ENCODE measurements at places on chromosomes 3 and 15. TPM values are rescaled to one million over a fixed set of nuclear protein-coding genes. Genes with fewer than 3 reads are reported as not detected.

The NRROS gene
- 6.8 TPM for polyA plus RNA-seq

The KIF7 gene
- polyA plus RNA-seq, result 7.0 TPM

The NEK4 gene
- 7.5 TPM for polyA plus RNA-seq

The ZMYND10 gene
- 0.93 TPM for polyA plus RNA-seq

The TAGLN3 gene
- 6.3 TPM for polyA plus RNA-seq

The EXD1 gene
- polyA plus RNA-seq, result 0.08 TPM

The TKT gene
- 418 TPM for polyA plus RNA-seq

The JMJD7 gene
- 20.0 TPM for polyA plus RNA-seq

The TRH gene
- 0.03 TPM for polyA plus RNA-seq

The LRRC28 gene
- polyA plus RNA-seq, result 23.3 TPM

The PAK2 gene
- polyA plus RNA-seq, result 13.1 TPM

The ATP13A5 gene
- not detected for polyA plus RNA-seq

The CDHR4 gene
- 0.96 TPM for polyA plus RNA-seq

The KLHL40 gene
- polyA plus RNA-seq, result not detected

The CAPN3 gene
- 2.1 TPM for polyA plus RNA-seq

Data from H1 (cell line).